T-helper 9 cell (primary cell): ENCODE measurements at places on chromosomes 5 and 9.

DNA sequence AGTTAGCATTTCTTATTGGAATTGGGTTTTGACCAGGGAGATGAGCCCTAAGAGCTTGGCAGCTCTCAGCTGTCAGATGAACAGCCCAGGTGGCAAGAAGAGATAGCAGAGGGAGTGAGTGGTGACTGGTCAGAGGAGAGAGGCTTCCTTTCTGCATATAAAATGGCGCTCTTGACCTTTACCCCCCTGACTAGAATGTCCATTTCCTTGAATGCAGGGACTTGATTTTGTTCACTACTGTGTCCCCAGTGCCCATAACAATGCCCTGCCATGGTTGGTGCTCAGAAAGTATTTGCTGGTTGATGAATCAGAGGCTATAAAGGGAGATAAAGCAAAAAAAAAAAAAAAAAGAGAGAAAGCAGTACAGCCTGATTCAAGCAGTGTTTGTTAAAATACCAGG, 7.2 kb downstream of the CHMP5 start:
- no peak for DNase-seq

DNA sequence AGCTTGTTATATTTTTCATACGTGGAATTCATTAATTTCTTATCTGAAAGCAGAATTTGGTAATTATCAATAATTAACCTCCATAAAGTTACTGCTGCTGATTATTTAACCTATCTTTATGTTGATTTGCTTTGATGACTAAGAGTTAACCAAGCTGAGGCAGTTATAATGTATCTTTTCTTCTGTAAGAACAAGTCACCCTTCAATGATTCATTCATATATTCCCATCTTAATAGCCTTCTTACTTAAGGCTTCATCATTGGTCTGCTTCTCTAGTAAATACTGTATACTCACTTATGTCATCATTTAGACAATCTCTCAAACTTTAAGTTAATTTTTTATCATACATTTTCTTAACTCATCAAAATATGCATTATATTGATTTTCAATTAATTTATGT, 592.2 kb downstream of the ANXA1 start:
- no peak for DNase-seq

GRCh38 chr5:8517456-8517855, 648.5 kb downstream of the MTRR start:
- no peak for DNase-seq

DNA sequence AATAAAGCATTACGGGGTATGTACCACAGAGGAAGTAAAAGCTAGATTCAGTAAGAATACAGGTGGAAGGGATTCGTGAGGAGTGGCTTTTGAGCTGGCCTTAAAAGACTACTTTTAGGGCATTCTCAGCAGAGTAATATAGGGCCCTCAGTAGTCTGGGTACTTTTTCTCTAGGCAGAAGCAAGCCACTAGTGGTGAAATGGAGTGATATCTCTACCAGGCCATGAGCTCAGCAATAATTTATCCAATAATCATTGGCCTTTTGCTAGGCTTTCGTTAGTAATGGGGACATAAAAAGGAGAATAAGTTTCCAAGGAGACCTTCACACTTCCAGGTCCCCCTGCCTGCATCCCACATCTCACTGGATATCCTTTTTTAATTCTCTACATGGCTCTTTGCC, 1.7 kb downstream of the POLR3G start:
- DNase-seq: no peak

- DNase-seq: no peak
These were observed 131.6 kb downstream of the FANCC start for GRCh38 chr9:95185956-95186355.

DNA sequence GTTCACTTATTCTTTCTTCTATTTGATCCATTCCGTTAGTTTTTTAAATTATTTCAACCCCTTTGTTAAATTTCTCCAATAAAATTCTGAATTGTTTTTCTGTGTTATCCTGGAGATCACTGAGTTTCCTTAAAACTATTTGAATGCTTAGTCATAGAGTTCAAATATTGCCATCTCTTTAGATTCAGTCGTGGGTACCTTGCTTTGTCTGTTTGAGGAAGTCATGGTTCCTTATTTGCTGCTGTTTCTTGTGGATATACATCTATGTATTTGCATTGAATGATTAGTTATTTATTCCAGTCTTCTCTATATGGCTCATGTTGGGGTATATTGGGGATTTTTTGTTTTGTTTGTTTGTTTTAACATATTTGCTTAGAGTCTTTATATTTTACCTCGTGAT, 80.6 kb downstream of the HINT1 start:
- no peak for DNase-seq

GRCh38 chr5:39566891-39567290, 142.1 kb upstream of the DAB2 start:
- DNase-seq: no peak

- DNase-seq: no peak
These were observed 792.4 kb upstream of the C9orf72 start for GRCh38 chr9:28365728-28366127.

DNA sequence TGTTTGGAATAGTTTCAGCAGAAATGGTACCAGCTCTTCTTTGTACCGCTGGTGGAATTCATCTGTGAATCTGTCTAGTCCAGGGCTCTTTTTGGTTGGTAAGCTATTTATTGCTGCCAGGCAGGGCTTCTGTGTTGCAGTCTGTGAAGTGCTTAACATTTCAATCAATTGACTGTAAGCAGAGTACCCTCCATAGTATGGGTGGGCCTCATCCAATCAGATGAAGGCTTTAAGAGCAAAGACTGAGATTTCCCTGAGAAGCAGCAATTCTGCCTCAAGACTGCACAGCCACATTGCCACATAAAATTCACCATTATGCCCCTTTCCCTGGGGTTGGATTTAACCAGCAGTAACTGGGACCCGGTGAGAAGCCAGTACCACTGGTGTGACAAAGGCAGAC, 98.9 kb upstream of the ICE1 start:
- no peak for DNase-seq

GRCh38 chr9:8643464-8643863, 843.9 kb upstream of the DMAC1 start:
- DNase-seq: no peak

- no peak for DNase-seq
These were observed at the start of gene PCDHA11 for GRCh38 chr5:140868721-140869554. PCDHA11 (plus strand) TSS chr5:140868957; CDS start chr5:140869104, 147 bp downstream.

DNA sequence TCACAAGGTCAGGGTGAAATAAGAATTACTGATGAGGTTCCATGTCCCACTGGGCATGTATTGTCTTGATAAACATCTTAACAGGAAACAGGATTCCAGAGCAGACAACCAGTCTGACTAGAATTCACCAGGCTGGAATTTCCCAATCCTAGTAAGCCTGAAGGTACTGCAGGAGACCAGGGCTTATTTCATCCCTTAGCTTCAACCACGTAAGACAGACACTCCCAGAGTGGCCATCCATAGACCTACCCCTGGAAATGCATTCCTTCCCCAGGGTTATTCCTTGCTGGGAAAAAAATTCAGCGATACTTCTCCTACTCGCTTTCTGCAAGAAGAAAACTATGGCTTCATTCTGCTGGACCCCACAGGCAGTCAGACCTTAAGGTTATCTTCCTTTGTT, 785.4 kb downstream of the NR2F1-AS1 start:
- DNase-seq: no peak

DNA sequence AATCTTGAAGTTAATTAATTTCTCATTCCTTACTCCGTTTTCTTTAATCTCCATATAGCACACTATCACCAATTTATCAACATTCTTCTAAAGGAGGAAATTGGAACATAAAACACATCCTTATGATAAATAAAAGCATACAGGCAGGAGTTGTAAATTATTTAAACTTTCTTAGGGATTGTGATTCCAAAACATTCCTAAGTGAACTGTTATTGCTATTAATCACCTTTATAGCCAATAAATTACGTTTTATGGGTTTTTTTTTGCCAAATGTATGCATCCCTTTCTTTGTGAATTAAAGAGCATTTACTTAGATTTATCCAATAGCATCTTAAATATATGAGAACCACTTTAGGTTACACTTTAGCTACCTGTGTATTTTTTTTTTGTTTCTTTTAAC, 55.3 kb downstream of the FBXO4 start:
- no peak for DNase-seq

DNA sequence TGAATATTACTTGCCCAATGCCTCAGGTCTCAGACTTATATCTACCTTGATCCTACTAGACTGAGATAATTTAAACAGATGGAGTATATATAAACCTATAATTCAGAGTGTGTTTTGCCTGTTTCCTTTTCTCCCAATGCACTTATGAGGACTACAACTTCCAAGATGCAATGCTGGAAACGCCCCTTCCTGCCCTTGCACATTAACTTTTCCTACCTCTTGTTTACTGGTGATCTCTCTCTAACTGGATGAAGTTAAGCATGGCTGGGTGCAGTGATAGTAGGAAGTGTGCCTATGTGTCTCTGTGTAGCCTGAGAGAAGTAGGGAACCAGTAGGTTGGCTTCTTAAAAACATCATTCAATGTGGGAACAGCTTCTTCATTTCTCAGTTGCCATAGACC, 115.2 kb downstream of the SVEP1 start:
- no peak for DNase-seq

DNA sequence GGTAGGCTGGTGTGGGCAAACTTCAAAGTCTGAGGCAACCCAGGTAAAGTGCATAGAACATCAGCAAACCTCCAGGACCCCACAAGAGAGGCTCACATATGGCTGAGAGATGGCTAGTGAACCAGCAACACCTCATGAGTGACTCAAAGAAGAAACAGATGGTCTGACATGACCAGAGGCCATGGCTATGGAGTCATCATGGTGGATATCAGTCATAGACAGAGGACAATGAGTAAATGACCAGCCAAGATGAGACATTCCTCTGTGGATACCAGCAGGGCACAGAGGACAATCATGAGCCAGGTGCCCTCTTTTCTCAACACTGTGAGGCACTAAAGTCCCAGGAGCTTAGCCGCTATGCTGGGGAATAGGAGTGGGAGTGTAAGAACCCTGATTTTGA, 180.8 kb downstream of the RASEF start:
- DNase-seq: no peak

GRCh38 chr9:123225374-123225813, 43.0 kb downstream of the STRBP start:
- peak; percentile 1 for DNase-seq

- DNase-seq: no peak
These were observed 635 bp downstream of the IFT74 start for GRCh38 chr9:26956860-26957233.

- no peak for DNase-seq
These were observed 980 bp downstream of the COL5A1 start for GRCh38 chr9:134642385-134643181.

DNA sequence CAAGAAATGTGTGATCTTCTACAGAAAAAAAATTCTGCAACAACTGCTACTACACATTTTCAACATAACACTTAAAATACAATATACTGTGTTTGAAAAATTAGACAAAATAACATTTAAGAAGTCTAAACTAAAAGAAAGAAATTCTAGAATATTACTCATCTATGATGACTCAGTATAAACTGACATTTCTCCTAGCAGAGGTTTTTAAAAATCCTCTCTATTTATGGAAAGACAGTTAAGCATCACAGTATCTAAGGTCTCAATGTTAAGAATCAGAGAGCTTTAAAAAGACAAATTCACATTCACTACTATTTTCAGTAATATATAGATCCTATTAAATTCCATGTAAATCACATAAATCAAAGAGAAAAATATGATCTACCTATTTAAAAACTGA, 61.3 kb downstream of the NR2F1-AS1 start:
- DNase-seq: no peak

GRCh38 chr9:88230612-88231011, 92.3 kb upstream of the SPATA31C2 start:
- DNase-seq: no peak
